ENCODE measurements at places on chromosomes 3 and 15.

GRCh38 chr15:49495993-49496753 lies 73.1 kb downstream of the FGF7 start:
- DNase-seq: no peak

GRCh38 chr15:71891026-71891425 lies 80.7 kb downstream of the NR2E3 start:
- no peak for DNase-seq

DNA sequence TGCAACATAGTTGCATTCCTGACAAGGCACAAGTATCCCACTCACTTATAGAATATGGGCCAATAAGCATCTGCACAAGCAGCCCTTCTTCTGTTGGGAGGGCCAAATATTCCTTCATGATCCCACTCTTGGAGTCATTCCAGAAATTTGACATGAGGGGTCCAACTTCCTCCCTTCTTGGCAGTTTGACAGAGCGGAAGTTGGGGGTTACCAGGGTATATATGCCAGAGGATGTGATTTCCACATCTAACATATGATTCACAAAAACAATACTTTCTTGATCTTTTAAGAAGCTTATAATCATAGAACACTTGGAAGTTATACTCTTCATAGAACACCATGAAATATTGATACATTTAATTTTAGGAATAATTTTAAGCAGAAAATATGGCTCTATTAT lies 100.9 kb upstream of the CRBN start:
- DNase-seq: no peak

GRCh38 chr3:37598808-37599581 lies 262.7 kb upstream of the CTDSPL start:
- no peak for DNase-seq

DNA sequence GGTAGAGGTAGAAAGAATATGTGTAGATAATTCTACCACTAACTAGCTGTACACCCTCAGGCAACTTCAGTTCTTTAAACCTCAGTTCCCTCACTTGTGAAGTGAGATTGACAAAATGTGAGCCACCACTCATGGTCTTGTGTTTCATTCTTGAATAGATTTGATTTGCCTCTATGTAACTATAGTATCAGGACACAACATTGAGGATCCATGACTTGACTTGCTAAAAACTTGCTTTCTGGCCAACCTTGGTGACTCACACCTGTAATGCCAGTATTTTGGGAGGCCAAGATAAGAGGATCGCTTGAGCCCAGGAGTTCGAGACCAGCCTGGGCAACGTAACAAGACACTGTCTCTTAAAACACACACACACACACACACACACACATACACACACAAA lies 115.8 kb upstream of the FLNB start:
- no peak for DNase-seq

GRCh38 chr3:133535971-133536881 lies 37.3 kb upstream of the CDV3 start:
- no peak for DNase-seq

GRCh38 chr3:39754549-39754948 lies 54.9 kb upstream of the MYRIP start:
- DNase-seq: no peak

DNA sequence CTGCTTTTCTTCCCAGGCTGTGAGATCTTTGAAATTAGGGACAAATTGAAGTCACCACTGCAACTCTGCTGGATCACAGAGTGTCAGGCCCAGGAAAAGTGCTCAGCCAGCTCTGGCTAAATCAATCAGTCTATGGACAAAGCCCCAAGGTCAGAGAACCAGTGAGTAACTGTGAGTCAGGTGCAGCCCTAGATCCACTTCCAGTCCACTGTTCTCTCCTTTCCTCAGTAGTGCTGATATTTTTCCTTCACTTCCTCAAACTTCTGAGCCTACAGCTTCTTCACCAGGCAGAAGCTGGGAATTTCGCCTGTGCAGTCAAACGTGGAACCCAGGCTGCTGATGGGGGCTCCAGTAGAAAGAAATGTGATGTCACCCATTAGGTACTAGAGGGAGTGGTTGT lies 75.1 kb upstream of the TRIM42 start:
- DNase-seq: no peak

- DNase-seq: no peak
These were observed 36.3 kb downstream of the DUT start for GRCh38 chr15:48367483-48367882.

GRCh38 chr3:157354722-157355121 lies 81.9 kb upstream of the PTX3 start:
- no peak for DNase-seq

- DNase-seq: no peak
These were observed 144.7 kb downstream of the OSBPL10 start for GRCh38 chr3:31836131-31837075.

GRCh38 chr15:74866090-74866489 lies 7.1 kb downstream of the SCAMP2 start:
- DNase-seq: no peak

- no peak for DNase-seq
These were observed 70.3 kb downstream of the MYLK start for GRCh38 chr3:123813876-123814275.

DNA sequence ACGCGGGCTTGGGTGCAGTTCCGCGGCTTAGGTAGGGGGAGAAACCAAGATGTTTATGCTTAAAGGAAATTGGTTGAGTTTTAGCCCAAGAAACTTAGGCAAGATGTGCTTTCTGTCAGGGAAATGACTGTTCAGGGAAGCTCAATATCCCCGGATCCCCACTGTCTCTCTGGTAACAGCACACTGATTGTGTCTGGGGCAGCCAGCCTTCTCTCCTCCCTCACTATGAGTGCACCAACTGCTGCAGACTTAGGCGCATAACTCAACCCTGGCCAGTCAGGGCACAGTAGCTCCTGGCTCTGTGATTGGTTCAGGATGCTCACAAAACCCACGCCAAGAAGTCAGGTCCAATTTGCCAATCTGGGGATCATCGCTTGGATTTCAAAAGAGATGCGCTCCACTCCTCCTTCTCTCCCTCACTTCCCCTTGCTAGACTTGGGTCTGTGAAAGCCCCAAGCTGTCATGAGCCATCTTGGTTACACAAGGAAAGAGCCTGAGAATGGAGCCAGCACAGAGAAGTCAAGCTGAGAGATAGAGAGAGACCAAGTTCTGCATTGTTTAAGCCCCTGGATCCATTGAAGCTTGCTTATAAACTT lies 42.5 kb upstream of the CACNA2D3 start:
- no peak for DNase-seq

- DNase-seq: no peak
These were observed 222.2 kb downstream of the WNT5A start for GRCh38 chr3:55264919-55265318.

DNA sequence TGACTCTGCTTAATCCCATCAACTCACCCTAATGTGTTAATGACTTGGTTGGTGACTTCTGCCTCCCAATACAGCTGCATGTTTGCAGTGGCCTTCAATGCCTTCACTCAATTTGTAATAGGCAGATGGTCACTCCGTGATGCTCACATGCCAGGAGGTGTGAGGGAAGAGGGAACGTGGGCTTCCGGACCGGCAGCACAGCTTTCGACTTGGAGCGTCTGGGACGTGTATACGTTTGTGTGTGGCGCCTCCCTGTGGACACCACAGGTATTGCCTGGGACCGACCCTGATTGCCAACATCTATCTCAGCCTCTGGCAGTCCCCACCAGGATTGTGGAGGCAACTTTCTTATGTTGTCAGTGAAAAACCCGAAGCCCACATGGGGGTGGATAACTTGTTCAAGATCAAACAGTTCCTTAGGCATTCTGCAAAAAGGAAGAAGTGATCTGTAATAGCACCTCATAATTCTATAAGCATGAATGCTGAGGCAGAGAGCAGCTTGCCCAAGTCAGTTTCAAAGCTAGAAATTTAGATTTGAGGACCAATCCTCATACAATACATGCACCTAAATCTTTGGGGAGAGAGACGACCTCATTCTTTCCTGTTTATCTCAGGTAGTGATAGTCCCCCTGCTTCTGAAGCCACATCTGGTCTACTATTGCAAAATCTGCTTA lies 16.9 kb downstream of the MRPL46 start:
- DNase-seq: no peak

DNA sequence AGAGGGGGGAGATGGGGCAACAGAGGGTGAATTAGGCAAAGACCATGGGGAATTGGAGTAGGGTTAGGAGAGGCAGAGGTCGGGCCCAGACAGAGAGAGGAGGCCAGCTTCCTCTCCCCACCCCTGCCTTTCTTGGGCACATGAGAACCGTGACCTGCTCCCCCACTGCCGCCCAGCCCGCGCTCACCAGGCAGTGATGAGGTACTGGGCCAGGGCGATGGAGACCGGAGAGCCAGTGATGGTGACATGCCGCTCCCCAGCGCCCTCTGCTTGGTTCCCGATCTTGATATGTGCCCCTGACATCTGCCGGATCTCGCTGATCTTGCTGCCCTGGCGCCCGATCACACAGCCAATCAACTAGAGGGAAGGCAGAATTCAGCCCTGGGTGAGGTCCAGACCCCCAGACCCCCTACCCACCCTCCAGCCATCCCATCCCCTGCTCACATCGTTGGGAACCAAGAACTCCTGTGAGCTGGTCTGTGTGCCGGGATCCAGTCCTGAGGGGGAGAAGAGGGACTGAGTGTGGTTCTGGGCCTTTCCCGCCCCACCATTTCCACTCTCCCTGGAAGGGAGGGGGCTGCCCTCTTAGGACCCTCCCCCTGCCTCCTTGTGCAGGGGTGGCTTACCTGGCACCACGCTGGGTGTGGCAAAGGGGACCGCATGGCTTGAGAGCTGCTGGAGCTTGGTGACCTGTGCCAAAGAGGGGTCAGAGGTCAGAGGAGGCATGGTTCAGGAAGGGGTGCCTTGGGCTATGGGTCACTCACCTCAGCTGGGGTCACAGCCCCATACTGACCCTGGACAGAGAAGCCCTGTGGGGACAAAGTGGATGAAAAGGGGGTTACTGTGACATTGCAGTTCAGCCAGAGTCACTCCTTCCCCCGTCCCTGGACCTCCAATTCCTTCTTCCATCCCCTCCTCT lies 3.7 kb downstream of the GPR62 start:
- no peak for DNase-seq

DNA sequence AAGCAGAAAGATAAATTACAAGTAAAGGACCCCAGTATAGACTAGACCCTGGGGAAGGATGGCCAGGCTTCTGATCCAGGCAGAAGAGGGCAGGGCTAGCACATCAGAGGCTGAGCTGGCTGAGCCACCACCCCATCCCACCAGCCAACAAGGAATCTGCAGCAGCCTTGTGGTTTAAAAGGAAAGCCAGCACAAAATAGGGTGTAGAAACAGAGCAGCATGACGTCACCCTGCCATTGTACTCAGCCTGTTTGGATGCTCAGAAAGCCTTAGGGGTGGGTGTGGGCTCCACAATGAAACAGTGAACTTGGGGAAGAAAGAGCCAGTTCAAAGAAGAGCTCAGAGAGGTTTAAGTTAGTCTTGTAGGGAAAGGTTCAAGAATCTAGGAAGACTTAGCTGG lies 28.2 kb downstream of the DUOX1 start:
- no peak for DNase-seq

- no peak for DNase-seq
These were observed 6.1 kb upstream of the HOMER2 start for GRCh38 chr15:82958638-82959037.

DNA sequence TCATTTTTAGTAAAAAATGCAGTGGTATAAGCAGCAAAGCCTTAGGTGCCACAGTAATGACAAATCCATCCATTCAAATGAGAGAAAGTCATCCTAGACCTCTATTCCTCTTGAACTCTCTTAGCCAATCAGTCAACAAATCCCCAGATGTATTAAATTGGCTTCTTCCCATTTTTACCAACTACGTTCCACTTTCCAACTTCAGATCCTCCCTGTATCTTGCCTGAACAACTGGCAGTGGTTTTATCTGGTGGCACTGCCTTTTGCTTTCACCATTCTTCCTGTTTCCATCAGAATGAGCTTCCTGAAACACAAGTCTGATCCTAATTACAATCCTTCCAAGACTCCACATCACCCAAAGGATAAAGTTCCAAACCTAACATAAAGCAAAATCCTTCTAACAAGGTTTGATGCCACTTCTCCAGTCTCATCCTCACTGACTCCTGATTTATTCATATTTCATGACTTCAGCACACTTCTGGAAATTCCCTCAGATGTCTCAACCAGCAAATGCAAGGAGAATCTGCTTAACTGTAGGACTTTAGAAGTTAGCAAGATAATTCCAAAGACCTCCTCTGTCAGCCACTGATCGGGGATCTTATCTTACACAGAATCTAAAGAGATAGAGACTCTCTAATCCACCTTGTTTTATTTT lies 69.8 kb upstream of the SLC4A7 start:
- DNase-seq: no peak

DNA sequence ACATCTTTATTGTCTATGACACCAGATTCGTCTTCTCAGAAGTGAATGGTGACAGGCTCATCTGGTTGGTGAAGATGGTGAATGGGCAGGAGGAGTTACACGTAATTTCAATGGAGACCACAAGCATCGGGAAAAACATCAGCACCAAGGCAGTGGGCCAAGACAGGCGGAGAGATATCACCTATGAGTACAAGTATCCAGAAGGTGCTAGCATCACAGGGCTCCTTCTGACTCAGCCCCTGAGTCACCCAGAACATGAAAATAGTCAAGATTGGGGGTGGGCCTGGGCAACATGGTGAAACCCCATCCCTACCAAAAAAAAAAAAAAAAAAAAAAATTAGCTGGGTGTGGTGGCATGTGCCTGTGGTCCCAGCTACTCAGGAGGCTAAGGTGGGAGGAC lies 32.6 kb downstream of the TGM4 start:
- DNase-seq: no peak

GRCh38 chr15:86446253-86446640 lies 366.6 kb downstream of the AGBL1 start:
- no peak for DNase-seq

DNA sequence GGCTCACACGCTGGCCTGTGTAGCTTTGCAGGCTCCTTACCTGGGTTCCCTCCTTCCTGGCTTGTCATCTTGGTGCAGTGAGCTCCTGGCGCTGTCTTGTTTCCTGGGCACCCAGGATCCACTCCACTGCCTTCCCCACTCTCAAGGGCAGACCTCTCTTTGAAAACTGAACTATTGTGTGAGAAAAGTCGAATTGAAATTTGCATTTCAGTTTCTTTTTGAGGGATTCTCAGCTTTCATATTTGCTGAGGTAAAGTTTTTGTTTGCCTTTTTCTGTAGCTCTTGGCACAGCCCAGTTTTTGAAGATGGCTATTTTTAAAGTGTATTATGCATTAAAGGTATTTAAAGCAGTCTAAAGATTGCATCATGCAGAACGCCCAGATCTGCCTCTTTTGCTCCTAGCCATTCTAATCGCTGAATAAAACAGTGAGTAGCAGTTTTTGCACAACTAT lies 70.1 kb downstream of the CCK start:
- DNase-seq: no peak

DNA sequence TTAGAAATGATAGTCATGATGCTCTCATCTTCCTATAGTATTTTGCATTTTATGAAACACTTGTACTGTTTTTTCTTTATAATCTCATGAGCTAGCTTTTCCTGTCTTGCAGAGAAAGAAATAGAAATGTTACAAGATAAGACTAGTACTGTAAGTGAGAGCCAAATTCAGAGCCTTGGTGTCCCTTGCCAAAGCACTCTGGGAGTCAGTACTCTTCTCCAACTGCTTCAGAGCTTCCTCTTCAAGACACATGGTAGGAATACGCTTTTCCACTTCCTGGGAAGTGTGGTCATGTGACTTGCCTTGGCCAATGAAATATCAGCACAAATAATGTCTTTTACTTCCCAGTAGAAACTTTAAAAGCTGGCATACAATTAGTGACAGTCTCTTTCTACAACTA lies 112.4 kb downstream of the SEMA6D start:
- no peak for DNase-seq

GRCh38 chr3:71708476-71709105 lies 16.6 kb downstream of the EIF4E3 start:
- no peak for DNase-seq

All from upper lobe of right lung (tissue), 1 donor.